ENCODE measurements at places on chromosomes 16 and 17.

GRCh38 chr16:53415504-53415903 is 18.8 kb upstream of the RBL2 start:
- DNase-seq = no peak

DNA sequence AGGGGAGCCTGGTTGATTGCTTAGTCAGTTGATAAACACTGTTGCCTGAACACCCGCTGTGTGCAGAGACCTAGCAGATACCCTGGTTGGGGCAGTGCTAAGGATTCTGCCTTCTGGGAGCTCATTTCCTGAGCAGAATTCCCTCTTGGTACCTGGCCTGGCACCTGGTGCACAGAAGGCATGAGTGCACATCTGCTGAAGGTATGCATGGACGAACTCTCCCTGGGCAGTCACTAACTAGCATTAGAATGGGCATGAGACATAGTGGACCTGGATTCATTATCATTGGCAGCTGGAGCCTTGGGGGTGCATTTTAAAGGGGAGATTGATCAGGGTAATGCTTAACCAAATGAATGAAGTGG is 13.1 kb downstream of the ADCY7 start:
- no peak for DNase-seq

DNA sequence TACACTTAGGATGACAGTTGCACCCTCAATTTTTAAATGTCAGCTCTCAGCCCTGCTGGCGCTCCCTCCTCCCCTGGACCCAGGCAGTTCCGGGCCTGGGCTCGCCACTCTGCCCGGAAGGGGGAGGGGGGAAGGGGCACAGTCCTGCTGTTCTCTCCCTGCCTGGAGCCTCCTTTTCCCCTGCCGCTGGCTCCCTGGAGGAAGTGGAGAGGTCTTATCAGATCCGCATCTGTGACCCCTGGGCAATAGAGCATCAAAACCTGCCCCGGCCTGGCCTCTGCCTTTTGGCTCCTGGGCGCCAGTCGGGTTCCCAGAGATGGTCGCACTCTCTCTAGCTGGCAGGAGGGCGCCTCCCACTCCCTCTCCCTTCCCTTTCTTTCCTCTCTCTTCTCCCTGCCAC is 149.3 kb downstream of the IRF8 start:
- no peak for DNase-seq

GRCh38 chr17:19470530-19471261 is 59.7 kb downstream of the RNF112 start:
- DNase-seq = no peak

DNA sequence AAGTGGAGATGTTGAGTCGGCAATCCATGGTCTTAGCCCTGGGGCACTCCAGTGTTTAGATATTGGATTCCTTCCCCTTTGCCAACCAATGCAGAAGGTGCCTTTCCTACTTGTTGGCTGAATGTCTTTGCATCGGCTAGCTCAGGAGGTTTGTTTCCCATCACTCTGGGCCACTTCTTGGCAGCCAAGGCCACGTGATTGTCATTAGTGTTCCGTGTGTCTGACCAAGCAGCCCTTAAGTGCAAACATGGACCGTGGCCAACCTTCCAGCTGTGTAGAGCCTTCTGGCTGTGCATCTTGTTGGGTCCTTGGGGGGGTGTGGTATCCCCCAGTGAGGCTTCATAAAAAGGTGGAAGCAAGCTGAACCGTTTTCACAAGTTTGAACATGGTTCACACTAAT is 66.0 kb downstream of the GNAO1 start:
- DNase-seq = no peak

Data from activated CD8-positive, alpha-beta T cell treated with anti-CD3 and anti-CD28 coated beads, Interleukin-2, amount 10 ng/mL, durations not matched to agents 7 days and 5 days (primary cell).